ENCODE measurements at places on chromosomes 16 and 17. TPM values are rescaled to one million over a fixed set of nuclear protein-coding genes. Genes with fewer than 3 reads are reported as not detected.

C16orf86 gene
- not detected for total RNA-seq

TMED6 gene
- not detected for total RNA-seq

KRT31 gene
- not detected for total RNA-seq

GFER gene
- total RNA-seq = 42.4 TPM
